Globus pallidus (tissue), 1 donor: ENCODE measurements at places on chromosomes 5 and 9.

DNA sequence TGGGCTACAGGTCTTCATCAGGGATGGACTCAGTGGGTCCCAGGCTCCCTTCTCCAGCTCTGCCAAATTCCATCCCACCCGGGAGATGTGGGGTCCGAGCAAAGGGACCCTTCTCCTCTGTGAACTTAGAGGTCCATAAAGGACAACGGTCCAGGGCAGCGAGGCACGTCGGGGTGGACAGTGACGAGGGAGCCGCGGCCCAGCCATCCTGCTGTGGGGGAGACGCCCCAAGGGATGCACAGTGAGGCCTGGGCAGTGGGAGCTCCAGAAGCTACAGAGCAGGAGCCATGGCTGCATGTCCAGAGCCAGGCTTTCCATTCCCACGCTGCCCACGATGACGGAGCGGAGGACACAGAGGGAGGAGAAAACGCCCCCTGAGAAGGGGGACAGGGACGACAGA is 107.5 kb upstream of the PPP1R26 start:
- no peak for DNase-seq

DNA sequence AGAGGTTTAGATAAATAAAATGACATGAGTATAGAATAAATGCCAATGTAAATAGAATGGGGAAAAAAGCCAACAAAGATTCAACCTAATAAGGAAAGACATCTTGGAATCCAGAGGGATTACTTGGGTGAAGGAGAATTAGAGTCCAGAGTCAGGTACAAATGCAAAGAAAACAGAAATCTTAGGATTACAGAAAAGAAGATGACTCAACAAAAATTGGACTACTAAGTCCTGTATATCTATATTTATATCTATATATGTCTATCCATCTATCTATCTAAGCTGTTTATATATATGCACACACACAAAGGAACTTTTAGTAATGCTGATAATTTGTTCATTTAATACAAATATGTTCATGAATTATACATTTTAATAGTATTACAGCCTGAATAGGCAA is 27.6 kb downstream of the FAM174A start:
- DNase-seq = no peak

DNA sequence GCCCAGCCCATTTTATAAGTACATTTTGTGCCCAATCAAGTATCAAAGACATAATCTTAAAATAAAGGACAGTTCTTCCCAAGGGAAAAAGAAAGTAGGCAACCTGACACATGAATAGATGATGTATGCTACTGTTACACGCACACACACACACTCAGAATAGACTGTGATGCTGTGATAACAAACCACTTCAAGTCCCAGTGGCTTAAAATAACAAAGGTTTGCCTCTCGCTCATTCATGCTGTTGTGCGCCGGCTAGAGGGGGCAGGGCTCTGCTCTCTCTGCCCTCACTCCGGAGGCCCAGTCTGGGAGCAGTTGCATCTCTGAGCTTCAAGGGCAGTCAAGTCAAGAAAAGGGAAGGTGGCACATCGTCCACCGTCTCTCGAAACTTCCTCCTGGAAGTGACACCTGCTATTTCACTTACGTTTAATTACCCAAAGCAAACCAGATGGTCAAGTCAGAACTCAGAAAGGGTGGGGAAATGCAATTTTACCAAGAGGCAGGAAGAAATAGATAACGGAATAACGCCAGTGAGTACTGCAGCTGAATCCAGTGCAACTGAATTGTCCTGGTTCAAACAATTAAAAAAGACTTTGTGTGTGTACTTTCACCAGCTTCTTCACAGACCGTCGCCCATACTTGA is 43.3 kb downstream of the ANKRD33B start:
- no peak for DNase-seq

- no peak for DNase-seq
Observed at GRCh38 chr5:177036443-177036842, 13.9 kb downstream of the ZNF346 start.

- DNase-seq = peak; percentile 41
Observed at GRCh38 chr9:31347082-31347617, 1037.3 kb upstream of the ACO1 start.

DNA sequence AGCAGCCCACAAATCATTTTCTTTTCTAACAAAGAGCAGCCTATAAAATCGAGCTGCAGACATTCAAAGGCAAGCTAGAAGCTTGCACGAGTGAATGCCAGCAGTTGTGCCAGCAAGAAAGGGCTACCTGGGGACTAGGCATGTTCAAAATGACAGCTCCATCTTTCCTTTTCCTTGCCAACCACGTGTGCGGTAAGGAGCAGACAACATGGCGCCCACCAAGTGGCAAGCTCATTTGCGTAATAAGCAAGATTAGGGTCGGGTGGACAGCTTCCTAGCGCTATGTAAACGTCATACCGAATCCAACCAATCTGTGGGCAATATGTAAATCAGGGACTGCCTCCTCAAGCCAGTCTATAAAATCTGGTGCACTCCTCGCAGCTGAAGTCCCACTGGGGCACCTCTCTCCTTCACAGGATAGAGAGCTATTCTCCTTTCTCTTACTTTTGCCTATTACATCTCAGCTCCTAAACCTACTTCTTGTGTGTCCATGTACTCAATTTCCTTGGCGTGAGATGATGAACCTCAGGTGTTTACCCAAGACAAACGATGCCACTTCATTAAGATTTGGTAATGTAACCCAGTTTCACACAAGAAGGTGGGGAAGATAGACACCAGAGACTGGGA is 22.5 kb upstream of the SPARC start:
- DNase-seq = no peak

GRCh38 chr9:92036756-92037155 is 78.5 kb downstream of the SPTLC1 start:
- DNase-seq = no peak

- DNase-seq = no peak
Observed at GRCh38 chr9:94923326-94924089, 197.0 kb downstream of the AOPEP start.

- no peak for DNase-seq
Observed at GRCh38 chr5:94316916-94317838, 301.2 kb downstream of the KIAA0825 start.

- DNase-seq = peak; percentile 69
Observed at GRCh38 chr5:15013654-15014463, 142.3 kb upstream of the ANKH start.

DNA sequence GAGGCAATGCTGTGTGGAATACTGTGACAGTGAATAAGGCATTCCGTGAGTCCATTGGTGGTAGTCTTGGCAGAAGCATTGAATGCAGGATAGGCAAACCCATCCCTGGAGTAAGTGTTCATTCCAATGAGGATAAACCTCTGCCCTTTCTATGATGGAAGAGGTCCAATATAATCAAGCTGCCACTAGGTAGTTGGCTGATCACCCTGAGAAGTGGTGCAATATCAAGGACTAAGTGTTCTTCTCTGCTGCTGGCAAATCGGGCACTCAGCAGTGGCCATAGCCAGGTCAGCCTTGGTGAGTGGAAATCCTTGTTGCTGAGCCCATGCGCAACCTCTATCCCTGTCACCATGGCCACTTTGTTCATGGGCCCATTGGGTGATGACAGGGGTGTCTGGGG is 70.1 kb downstream of the FBXO4 start:
- DNase-seq = no peak

DNA sequence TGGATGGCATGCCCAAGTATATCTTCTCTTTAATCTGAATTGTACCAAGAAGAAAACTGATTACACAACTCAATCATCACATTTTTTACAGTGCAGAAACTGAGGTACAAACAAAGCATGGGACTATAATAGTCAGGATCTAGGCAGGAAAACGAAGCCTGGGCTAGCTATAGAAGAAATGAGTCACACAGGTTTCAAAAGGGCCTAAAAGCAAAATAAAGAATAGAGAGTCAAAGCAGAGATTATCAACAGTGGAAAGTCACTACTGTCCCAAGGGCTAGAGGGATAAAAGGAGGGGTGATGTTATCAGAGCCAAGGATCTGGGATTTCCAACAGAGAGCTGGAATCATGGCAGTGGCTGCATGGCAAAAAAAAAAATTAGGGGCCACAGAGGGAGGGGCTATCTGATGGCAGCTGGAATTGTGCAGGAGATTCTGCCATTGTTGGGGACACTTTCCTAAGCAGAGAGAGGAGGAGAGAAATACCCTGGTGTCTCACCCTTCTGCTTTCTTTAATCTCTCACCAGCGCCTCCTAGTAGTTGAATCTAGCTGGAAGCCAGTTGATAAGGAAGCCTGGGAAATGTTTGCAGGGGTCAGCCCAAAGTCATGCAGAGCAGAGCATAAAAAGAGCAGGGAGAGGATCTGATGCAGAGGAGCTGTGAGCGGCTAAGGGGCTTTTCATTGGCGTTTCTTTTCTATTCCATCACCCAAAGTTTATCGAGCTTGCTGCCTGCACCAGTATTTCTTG is 343.2 kb downstream of the ACTL7B start:
- DNase-seq = no peak

DNA sequence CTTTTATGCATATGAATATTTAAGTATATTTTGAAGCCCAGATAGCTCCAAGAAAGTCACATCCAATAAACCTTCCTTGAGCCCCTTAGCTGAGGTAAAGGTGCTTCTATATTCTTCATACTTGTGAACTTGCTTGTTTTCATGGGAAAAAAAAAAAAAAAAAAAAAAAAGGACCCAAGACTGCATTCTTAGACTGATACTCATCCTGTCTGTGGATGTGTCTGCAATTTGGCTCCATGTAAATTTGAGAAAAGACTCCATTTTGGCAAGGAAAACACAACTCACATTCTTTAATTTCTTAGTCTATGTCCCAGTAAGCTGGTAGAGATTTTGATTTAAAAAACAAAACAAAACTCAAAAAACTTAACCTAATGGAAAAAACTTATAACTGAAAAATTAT is 238.3 kb downstream of the FBXL17 start:
- no peak for DNase-seq

DNA sequence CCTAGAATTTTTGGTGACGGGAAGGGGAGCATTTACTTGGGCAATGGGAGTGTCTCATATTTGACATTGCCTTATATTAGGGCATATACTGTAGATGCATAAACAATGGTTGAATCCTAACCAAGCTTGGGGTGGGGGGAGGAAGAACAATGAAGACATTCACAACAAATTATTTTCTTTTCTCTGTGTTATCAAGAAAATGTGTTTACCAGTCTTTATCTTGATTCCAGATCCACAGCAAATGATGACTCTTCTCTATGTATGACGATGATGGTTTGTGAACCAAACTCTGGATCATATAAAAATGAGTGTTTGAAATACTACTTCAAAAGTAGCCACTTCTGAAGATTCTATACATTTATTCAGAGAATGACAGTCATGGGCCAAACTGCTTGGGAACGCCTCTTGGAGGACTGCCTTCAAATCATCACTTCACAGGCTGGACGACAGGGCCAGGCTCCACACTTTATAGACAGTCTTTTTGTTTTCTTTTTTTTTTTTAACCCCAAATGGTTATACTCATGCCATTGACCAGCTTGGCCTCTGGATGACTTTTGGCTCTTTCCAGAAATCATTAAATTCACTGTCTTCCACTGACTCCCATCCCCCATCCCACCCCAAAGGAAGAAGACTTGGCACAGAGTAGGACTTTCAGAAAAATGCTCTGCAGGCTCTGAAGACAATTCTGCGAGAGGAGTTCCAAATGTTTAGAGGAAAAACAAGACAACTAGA is 123.8 kb upstream of the LIFR start:
- peak; percentile 84 for DNase-seq

GRCh38 chr9:110007477-110008270 is 200.3 kb downstream of the C9orf152 start:
- DNase-seq = no peak

- no peak for DNase-seq
Observed at GRCh38 chr9:137492464-137493363, 33.6 kb upstream of the NSMF start.

- no peak for DNase-seq
Observed at GRCh38 chr5:172052450-172053236, 46.2 kb upstream of the FBXW11 start.

- DNase-seq = no peak
Observed at GRCh38 chr5:95620870-95621838, 1.3 kb downstream of the GPR150 start.

GRCh38 chr9:94534901-94535300 is 20.0 kb upstream of the PCAT7 start:
- DNase-seq = no peak

DNA sequence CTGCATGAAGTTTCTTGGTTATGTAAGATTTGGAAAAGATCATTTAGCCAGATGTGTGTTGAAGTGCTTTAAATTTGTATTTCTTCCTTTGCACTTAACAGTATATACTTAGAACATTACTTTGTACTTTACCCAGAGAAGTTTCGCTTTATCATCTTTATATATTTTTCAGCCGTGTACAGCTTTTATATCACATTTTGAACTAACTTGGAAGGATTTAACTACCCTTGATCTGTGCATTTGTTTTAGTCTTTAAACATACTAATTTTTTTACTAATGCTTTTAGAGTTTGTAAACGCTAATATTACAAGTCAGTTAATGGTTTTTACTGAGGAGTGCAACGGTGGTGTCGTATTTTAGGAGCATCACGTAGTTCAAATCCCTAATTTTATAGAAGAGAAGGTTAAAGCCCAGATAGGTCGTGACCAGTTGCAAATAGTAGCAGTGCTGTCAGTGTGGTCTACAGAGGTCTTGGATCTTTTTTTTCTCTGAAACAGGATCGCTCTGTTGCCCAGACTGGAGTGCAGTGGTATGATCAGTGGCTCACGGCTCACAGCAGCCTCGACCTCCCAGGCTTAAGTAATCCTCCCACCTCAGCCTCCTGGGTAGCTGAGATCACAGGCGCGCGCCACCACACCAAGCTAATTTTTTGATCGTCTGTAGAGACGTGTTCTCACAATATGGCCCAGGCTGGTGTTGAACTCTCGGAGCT is 2.0 kb downstream of the MATR3 start:
- DNase-seq = no peak

DNA sequence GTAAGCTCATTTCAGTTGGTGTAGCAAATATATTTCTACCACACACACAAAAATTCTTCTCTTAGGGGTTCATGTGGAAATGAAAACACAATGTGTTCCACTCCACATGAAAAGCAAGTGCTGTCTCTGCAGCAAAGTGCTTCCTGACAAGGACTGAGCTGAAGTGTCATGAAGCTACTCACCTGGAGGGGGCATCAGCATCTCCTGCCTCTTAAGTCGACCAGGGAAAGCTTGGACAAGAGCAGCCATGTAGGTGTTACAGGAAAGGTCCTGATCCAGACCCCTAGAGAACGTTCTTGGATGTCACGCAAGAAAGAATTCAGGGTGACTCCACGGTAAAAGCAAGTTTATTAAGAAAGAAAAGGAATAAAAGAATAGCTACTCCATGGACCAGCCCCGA is 62.8 kb downstream of the SV2C start:
- DNase-seq = no peak

GRCh38 chr9:121075251-121076036 is 689 bp downstream of the CNTRL start:
- no peak for DNase-seq

GRCh38 chr5:33260098-33260497 is 180.7 kb upstream of the TARS1 start:
- DNase-seq = no peak

GRCh38 chr9:34140853-34141252 is 14.4 kb upstream of the DCAF12 start:
- DNase-seq = no peak

GRCh38 chr9:105647595-105648349 is 14.5 kb upstream of the TAL2 start:
- peak; percentile 9 for DNase-seq
